NCI-H2029 treated with DMSO at 0.1 percent for 48 hours (cell line): ENCODE measurements at places on chromosomes 16 and 17.

GRCh38 chr17:80868022-80868609 lies 123.5 kb upstream of the CHMP6 start:
- DNase-seq: no peak

DNA sequence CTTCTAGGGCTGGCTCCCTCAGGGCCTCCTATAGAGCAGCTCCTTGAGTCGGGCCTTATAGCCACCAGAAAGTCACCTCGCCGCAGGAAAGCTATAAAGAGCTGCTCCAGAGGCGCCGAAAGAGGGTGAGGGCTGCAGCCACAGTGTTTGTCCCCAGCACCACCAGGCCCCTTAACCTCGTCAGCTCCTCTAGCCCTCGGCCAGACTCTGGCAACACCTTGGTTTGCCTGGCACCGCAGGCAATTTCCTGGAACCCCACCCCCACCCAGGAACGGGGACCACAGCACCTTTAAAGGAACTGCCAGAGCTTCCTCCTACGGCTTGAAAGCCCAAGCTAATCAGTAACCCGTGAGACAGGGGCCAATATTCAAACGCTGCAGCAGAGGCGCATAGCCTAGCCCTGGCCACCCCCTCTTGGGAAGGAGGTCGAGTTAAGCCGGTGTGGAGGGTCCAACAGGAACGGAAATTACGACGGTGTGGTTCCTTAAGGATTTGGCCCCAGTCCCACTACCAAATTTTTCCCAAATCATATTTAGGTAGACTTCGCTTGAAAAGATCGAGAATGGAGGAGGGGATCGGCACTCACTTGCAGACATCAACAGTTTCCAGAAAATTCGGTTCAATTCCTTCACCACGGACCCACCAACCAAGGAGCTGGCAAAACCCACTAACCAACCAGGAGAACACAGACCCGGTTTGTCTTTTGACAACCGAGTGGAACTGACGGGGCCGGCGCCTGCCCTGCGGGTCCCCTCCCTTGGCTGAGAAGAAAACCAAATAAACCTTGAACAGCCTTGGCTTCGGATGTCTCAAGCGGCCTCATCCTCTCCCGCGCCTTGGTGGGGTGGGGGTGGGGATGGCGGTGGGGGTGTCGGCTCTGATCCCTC lies 3.0 kb downstream of the HOXB6 start:
- DNase-seq: no peak

GRCh38 chr17:81365148-81365600 lies 30.1 kb upstream of the BAHCC1 start:
- peak; percentile 17 for DNase-seq

DNA sequence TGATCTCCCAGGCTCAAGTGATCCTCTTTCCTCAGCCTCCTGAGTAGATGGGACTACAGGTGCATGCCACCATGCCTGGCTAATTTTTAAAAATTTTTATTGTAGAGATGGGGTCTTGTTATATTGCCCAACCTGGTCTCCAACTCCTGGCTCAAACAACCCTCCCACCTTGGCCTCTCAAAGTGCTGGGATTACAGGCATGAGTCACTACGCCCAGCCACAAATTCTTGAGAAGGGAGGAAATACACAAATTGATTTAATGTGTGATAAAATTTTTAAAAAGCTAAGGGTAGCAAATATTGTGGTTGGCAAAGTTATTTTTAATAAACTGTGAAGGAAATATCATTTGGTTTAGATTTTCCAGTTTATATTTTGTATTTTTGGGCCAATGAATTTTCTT lies 9.6 kb downstream of the ITGAD start:
- no peak for DNase-seq

- peak; percentile 52 for DNase-seq
Observed at GRCh38 chr16:21060027-21060510, 90.6 kb downstream of the DNAH3 start.

- DNase-seq: no peak
Observed at GRCh38 chr16:70715055-70715858, 29.4 kb upstream of the MTSS2 start.

- DNase-seq: no peak
Observed at GRCh38 chr17:6408735-6409134, 26.2 kb downstream of the AIPL1 start.

DNA sequence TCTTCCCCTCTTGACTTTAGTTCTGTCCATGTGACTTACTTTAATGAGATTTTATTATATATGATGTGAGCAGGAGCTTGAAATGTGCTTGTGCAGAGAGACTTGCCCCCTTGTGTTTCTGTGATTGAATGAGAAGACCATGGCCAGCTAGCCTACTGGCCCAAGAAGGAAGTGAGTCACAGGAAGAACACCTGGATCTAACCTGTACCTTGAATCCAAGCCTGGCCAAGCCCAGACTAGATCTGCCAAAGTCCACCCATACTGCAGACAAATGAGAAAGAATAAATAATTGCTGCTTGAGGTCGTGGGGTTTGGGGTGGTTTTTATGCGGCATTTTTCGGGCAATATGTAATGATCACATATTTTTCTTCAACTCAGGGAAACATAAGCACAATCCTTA lies 9.6 kb downstream of the ABCA10 start:
- no peak for DNase-seq

DNA sequence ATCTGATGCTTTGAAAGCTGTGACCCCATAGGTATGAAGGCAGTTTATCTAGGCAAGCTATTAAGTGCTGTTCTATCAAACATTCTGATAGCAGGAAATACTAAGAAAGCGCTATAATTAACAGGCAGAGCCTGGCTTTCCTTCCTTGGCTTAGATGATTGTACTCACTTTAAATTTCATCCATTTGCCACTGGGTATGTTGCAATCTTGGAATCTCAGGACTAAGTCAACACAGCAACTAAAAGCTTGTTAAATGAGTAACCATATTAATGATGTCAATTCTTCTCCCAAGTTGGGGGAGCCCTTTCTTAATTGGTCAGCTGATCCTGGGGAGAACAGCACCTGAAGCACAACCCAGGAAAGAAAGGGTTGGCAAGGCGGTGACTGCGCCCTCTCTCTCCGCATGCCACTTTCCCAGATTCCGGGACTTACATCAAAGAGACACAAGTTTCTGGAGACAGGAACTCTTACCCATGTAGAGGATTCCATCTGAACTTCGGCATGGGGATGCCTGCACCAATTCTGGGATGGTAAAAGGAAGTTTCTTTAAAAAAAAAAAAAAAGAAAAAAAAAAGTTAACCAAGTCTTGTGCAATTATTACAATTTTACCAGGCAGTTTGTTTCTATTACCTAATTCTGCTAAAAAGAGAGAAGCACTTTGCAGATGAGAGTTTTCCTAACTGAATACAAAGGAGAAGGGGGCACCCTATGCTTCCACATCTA lies 54.4 kb upstream of the ICAM2 start:
- DNase-seq: no peak

- peak; percentile 45 for DNase-seq
Observed at GRCh38 chr17:7803981-7804380, 30.0 kb upstream of the KDM6B start.

GRCh38 chr17:17999364-18000029 lies 26.8 kb downstream of the DRC3 start:
- DNase-seq: no peak

DNA sequence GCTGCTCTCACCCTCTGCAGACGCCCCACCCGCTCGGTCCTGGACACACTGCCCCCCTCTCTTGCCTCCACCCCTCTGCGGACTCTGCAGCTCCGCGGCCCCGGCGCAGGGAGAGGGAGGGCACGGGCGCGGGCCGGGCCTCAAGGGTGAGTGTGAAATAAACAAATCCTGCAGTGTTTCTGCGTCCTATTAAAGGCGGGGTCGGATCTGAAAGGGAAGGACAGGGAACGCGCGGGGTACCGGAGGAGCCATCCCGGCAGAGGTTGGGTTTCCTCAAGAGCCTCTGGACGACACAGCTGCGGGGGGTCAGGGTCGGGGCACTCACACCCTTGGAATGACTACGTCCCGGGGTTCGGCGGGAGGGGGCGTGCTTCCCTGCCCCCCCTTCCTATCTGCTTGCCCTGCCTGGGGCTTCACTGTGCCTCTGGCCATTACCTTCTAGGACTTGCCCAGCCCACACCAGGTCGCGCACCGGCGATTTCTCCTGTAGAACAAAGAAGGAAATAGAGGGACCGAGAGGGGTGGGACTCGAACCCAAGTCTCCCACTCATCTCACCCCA lies 466 bp upstream of the HSF4 start:
- no peak for DNase-seq

DNA sequence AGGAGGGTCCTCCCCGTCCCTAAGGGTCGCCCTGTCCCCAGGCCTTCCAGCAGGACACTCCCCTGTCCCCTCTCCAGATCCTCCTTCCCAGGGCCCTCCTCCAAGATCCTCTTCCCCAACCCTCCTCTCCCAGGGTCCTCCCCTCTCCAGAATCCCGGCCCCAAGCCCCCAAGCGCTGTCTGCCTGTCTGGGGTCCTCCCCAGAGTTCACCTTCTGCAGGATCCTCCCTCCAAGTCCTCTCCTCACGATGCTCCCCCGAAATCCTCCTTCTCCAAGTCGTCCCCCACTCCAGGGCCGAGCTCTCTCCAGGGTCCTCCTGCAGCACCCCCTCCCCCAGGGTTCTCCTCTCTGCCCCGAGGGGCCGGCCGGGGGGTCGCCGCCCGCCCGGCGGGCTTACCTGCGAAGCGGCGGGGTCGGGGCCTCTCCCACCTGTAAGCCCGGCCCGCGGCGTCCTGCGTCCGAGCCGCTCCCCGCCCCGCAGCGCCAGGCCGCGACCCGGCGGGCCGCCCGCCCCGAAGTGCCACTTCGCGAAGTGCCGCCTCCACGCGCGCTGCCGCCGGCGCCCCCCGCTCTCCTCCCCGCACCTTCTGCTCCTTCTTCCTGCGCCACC lies 678 bp upstream of the BAIAP2 start:
- DNase-seq: no peak
